Left kidney (tissue), 8 donors: ENCODE measurements at places on chromosomes 4 and X.

DNA sequence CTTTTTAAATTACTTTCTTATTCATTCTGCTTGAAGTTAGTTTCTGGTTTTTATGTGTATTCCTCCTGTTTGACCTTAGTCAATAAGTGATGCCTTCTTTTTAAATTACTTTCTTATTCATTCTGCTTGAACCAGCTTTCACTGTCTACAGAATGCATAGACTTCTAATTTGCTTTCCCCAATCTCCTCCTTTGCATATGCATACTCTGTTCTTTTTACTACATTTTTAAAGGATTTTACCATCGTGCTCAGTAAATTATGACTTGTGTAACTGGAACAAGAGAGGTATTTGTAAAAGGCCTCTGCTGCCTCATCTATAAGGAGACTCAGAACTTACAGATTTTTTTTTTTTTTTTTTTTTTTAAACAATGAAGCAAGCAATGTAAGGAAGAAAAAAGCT lies 228.7 kb downstream of the PPP3CA start:
- no peak for DNase-seq

GRCh38 chr4:102169345-102169744 lies 175.9 kb downstream of the SLC39A8 start:
- DNase-seq: peak; percentile 21

- DNase-seq: no peak
These were observed 582.7 kb upstream of the AADAT start for GRCh38 chr4:170672381-170672965.

GRCh38 chr4:73053974-73054480 lies 15.5 kb downstream of the COX18 start:
- no peak for DNase-seq

DNA sequence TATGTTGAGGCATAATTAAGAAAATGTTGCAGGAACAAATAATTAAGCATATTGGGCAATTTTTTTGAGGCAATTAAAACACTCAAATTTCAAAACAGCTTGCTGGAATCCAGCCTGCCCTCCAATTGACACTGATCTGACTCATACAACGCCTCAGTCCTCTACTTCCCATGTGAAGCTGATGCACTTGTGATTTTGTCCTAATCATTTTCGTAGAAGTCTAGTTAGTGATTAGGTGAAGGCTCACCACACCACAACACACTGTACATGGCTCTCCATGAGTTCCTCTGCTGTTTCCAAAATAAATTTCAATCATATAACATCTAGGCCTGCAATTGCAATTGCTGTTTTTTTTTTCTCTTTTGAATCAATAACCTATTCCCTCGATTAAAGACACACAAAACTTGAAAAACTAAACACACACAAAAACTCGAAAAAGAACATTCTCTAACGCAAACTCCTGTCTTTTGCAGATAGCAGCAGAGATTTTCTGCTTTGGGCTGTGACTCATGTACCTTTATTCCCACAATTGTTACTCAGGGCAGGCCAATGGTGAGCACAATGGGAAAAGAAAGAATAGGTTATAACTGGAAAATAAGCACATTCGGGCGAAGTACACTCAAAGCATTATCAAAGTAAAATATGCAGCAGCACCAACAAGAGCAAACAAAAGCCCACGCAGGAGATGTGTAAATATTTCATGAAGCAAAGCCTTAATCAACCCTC lies 1.7 kb downstream of the GPRIN3 start:
- DNase-seq: no peak

DNA sequence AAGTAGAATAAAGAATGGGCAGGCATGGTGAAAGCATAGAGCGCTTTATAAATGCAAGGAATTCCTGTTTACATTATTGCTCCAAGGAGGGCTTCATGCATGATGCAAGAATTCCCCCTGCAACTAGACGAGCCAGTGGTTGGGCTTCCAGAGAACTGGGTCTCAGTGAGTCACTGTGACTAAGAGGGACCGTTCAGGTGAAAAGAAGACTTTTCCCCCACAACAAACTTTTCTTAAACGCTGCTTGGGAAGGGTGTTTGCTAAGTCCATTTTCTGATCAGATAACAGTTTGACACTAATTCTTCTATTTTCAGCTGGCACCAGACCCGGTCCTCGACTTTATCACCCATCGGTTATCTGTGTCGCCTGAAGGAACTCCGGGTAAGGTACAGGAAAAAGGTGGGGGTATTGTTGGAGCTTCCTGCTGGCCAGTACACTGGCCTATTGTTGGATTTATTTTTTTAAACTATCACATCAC lies 40.1 kb downstream of the LDB2 start:
- DNase-seq: no peak

- DNase-seq: no peak
These were observed 355.7 kb downstream of the MID1IP1 start for GRCh38 chrX:39157006-39157405.

- no peak for DNase-seq
These were observed 154.2 kb upstream of the PRDX4 start for GRCh38 chrX:23513121-23513520.

DNA sequence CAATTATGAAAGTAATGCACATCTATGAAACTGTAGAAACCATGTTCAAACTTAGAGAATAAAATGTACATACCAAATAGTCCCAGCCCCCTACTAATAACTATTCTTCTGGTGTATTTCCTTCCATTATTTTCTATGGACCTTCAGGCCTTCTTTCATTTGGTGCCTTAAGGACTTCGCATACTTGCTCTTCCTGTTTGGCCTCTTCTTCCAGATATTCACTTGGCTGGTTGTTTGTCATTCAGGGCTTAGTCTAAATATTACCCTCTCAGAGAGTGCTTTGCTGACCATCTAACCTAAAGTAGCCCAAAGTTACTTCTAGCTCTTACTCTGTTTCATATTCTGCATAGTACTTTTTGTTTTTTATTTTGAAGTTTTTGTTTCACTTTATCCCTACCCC lies 70.3 kb upstream of the ARMCX2 start:
- no peak for DNase-seq

DNA sequence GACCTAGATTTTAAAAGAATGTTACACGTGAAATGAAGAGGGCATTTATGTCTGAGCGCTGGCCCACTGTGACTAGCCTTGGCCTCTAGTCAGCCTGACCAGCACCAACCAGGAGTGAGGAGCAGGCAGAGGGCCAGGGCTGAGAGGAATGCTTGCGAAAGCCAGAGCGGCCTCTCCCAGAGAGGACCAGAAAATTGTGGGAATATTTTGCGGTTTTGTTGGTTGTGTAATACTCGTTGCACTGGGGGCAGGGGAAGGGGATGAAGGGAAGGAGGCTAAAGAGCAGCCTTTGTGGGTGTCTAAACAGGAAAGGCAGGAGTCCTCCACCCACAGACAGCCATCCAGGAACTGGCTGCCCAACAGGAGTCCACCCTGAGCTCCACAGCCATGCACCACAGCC lies 3.8 kb downstream of the GABRE start:
- DNase-seq: no peak

DNA sequence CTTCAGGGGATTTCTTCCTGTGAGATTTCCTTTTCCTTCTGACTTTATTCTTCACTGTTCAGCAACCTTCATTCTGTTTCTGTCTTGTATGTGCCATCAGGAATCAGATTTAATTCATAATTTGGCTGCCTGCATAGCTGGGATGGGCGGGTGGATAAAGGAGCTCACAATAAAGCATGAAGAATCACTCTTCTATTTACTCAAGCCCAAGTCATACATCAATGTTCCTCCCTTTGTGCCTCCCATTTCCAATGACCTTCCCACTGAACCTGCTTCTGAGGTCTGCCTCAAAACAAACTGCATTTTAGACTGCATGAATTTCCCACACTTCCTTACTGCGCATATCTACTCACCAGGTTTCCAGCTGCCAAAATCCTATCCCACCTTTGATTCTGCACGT lies 14.0 kb downstream of the PDGFC start:
- DNase-seq: no peak

GRCh38 chr4:6826781-6827508 lies 44.4 kb downstream of the KIAA0232 start:
- DNase-seq: no peak
